ENCODE measurements at places on chromosomes 1 and 21.

DNA sequence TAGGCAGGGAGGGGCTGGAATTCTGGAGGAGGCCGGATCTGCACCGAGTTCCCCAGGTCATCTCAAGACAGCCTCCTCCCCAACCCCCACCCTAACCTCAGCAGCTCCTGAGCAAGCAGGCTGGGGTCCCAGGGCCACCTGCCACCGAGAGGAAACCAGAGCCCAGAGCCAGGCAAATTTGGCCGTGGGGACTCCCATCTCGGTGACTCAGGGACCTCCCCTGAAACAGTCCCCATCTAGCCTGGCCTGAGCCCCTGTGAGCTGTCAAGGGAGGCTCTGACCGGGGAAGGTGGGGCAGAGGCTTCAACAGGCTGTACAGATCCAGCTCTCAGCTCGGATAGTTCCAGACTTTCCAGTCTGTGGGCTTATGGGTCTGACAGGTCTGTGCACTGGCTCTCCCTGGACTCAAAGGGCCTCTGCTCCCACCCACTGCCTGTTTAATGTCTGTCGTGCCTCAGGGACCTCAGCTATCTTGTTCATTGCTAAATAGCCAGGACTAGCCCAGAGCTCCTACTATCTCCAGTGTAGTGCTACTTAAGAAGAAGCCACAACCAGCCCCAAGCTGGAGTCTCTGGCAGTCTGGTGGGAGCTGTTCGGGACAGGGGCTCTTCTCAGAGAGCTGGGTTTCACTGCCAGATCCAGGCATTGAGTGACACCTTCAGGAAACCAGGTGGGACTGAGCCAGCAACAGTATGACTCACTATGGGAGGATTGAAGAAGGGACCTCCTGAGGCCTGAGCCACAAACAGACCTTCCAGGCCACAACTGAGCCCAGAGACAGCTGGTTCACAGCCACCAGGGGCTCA is 25.6 kb downstream of the MATN1 start:
- DNase-seq, result peak; percentile 18

GRCh38 chr21:42862774-42863503 is 16.4 kb downstream of the WDR4 start:
- no peak for DNase-seq

DNA sequence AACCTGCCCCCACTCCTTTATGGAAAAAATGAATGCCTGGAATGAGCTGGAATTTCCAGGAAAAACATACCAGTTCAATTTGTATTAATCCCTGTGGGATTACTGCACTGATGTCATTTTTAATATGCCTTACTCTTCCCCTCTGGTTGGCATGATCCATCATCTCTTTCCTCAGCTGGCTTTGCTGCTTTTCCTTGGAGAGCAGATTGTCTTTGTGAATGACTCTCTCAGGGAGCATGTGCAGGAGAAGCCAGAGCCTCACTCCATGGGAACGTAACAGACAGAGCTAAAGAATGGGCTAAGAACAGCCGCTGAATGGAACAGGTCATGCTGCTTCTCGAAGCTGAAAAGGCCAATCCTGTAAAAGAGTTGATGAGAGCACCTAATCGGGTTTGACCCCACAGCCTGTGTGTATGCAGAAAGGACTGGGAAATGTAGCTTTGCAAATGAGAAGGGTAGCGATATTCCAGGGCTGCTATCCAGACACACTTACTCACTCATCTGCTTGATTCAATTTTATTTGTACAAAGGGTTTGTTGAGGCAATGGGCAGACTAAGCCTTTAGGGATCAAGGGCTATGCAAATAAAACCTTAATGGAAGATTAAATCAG is 20.7 kb downstream of the PHC2 start:
- peak; percentile 100 for DNase-seq

DNA sequence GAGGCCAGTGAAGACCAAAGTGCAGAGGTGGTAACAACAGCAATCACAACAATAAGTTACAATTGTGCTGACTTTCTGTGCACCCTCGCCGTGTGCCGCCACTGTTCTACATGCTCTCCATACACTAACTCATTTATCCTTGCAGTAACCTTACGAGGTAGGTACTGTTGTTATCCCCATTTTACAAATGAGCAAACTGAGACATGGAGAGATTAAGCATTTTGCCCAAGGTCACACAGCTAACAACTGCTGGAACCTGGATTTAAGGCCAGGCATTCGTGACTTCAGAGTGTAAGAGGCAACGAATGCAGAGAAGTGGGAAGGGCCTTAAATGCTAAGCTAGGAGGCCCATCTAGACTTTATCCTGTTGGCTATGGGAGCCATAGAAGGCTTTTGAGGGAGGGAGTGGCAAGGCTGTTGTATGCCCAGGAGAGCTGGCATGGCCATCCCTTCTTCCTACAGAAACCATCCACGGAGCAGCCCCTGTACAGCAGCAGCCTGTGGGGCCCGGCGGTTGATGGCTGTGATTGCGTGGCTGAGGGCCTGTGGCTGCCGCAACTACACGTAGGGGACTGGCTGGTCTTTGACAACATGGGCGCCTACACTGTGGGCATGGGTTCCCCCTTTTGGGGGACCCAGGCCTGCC is 36.6 kb downstream of the AZIN2 start:
- no peak for DNase-seq

- no peak for DNase-seq
These were observed 477 bp downstream of the ICMT start for GRCh38 chr1:6235296-6235677.

DNA sequence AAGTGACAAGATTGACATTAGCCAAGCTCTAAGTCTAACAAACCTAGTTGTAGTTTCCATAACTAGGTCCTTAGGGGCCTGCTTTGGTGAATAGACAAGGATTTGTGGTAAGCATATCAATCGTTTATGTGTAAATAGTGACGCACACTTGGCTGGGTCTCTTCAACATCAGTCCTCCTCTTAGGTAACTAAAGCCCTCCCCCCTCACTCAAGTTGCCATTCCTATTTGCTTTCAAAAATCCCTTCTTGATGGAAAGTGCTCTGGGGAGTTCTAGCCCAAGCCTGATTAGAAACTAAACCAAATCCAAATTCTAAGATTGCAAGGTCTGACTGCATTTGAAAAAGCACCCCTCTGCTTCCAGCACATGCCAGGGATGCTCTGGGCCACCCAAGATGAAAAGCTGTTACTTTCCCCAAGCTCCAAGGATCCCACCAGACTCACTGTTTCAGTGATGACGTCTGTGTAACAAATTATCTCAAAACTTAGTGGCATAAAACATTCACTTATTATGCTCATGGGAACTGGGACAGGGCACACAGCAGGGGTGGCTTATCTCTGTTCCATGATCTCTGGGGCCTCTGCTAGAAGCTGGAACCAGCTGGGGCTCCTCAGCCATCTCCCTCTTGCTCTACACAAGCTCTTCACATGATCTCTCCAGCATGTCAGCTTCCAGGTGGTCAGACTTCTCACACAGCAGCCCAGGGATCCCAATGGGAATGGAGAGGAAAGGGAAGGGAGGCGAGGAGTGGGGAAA is 74.1 kb downstream of the RRAGC start:
- DNase-seq, result no peak

DNA sequence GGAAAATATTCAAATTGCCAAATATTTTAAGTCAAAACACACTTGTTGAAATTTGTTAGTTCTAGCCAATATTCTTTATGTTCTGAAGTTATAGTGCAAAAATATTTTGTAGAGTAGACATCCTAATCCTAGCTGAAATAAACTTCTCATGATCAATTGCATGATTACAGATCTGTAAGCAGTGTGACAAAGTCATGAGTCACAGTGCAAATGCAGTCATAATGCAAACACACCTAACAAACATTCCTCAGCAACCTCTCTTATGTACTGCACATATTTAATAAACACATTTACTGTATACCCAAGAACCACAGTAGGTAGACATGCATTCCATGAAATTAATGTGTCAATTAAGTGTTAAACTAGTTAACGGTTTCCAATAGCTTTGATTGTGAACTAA is 1857.4 kb downstream of the NCAM2 start:
- no peak for DNase-seq

DNA sequence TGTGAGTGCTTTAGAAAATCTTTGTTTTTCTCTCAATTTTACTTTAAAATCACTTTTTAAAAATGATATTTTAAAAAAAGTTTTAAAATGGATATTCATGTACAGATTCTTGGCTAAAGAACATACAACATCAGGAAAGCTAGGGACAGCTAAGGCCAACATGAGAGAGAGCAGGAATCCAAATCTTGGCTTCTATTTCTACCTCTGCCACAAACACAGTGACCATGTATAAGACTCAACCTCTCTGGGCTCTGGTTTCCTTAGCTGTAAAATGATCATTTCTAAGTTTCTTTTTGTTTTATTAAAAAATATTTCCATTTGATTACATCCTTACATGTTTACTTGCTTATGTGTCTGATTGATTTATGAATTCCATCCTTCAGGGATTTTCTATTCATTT is 1.2 kb downstream of the VCAM1 start:
- DNase-seq, result no peak

DNA sequence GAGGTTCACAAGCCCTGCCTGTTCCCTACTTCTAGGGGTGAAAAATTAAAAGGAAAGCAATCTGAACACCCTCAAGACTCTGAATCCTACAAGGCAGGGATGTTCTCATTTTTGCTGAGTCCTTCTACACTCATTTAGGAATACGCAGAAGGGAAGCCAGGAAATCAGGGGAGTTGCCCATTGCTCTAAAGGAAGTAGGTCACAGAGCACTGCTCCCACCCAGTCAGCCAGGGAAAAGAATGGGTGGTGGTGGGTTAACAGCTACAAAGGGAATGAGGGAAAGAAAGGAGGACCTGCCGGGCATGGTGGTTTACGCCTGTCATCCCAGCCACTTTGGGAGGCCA is 2.4 kb upstream of the CTTNBP2NL start:
- DNase-seq, result peak; percentile 63

- DNase-seq, result no peak
These were observed 20.9 kb upstream of the LRP8 start for GRCh38 chr1:53348486-53349368.

DNA sequence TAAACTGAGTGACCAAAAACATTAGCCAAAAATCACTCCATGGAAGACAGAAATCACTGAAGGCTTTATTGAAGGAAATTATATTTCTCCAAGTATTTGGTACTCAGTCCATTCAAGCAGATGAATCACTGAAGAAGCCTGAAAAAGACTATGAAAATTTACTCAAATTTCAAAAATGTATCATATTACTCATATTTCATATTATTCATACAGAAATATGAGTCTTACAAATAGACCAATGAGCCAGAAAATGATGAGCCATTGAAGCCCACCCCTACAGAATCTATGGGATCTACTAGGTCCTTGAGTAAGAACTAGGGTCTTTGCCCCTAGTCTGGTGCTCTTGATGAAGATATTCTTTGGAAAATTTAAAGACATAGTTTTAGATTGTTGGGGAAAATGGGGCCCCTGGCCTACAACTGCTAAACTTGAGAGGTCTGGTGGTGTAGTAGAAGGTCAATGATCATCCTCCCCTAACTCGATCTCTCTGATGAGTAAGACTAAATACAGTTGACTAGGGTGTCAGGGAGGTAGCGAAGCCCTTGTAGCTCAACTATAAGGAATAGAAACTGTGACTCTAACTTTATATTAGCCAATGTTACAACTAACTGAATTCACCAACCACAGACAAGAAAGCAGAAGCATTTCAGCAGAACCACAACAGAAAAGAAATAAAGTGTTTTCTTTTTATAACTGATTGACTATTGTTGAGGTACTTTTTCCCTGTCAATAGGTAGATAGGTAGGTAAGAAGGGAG is 81.0 kb downstream of the NOTCH2 start:
- DNase-seq, result peak; percentile 74

GRCh38 chr1:244599937-244600350 is 53.0 kb upstream of the DESI2 start:
- peak; percentile 95 for DNase-seq

GRCh38 chr1:230263568-230264195 is 162.4 kb downstream of the PGBD5 start:
- no peak for DNase-seq

DNA sequence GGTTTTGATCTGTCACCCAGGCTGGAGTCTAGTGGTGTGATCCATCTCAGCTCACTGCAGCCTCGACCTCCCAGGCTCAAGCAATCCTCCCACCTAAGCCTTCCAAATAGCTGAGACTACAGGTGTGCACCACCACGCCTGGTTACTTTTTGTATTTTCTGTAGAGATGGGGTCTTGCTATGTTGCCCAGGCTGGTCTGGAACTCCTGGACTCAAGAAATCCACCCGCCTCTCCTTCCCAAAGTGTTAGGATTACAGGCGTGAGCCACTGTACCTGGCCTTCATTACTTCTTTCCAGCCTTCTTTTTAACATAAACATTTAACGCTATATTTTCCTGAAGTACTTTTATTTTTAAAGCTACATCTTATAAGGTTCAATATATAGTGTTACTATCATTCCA is 18.4 kb upstream of the HMGCL start:
- no peak for DNase-seq

DNA sequence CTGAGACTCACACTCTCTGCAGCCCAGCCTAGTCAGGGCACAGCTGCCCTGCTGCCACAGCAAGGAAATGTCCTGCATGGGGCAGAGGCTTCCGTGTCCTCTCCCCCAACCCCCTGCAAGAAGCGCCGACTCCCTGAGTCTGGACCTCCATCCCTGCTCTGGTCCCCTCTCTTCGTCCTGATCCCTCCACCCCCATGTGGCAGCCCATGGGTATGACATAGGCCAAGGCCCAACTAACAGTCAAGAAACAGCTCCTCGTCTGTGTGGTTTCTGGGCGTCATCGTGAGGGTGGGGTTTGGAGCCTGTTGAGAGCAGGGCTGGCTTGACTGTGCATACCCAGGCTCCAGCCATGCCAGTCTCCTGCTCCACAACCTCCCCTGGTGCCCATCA is 19.5 kb downstream of the FAAH start:
- peak; percentile 19 for DNase-seq

DNA sequence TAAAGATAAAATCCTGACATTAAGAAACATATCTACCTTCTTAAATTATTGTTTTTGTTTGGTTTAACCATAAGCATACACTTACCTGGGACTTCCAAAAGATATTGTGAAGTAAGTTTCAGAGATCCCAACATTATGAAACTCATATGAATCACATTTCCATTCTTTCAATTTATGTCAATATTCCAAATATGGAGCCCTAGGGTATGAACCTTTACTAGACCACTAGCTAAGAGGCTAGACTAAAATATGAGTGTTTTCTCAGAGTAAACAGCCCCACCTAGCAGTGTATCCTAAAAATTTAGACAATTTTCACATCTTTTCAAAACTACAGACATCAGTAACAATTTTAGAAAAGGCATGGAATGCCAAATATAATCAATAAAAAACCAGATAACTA is 24.4 kb downstream of the SCAF4 start:
- no peak for DNase-seq

DNA sequence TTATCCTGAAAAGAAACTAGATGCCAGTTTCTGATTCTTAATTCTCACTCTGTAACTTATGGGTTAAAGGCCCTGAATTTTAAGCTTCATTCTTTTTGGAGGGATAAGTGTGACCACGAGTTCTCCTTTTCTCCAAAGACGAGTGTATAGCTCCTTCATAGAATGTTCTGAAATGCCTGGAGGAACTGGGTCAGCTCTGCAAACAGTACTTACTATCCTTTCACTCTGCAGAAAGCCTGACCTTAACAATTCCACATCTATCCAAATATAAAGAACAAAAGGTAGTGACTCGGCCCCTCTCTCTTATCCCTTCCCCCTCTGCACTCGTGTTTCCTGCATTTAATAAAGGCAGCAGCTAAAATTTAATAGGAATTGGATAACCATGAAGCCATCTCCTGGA is 150.5 kb downstream of the LYPLAL1 start:
- no peak for DNase-seq

GRCh38 chr1:23558140-23558871 is 995 bp downstream of the ID3 start:
- peak; percentile 52 for DNase-seq

All from fibroblast of skin of back (primary cell).